ENCODE measurements at places on chromosomes 6 and 20.

DNA sequence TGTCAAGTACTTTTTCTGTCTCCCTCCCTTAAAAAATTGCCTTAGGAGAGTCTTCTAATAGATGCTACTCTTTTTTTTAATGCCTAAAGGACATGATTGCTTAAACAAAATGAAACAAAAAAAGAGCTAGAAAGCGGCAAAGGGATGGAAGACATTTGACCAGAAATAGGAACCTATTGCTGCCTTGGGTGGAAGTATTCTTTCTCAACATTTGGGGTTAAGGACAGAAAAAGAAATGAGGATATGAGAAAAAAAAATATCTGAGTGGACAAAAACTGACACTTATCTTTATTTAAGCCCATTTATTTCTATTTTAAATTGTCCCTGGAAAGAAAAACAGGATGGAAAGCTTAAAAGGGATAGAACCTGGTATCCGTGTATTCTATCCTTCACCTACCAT is 664.9 kb upstream of the CITED2 start:
- peak; percentile 69 for DNase-seq

DNA sequence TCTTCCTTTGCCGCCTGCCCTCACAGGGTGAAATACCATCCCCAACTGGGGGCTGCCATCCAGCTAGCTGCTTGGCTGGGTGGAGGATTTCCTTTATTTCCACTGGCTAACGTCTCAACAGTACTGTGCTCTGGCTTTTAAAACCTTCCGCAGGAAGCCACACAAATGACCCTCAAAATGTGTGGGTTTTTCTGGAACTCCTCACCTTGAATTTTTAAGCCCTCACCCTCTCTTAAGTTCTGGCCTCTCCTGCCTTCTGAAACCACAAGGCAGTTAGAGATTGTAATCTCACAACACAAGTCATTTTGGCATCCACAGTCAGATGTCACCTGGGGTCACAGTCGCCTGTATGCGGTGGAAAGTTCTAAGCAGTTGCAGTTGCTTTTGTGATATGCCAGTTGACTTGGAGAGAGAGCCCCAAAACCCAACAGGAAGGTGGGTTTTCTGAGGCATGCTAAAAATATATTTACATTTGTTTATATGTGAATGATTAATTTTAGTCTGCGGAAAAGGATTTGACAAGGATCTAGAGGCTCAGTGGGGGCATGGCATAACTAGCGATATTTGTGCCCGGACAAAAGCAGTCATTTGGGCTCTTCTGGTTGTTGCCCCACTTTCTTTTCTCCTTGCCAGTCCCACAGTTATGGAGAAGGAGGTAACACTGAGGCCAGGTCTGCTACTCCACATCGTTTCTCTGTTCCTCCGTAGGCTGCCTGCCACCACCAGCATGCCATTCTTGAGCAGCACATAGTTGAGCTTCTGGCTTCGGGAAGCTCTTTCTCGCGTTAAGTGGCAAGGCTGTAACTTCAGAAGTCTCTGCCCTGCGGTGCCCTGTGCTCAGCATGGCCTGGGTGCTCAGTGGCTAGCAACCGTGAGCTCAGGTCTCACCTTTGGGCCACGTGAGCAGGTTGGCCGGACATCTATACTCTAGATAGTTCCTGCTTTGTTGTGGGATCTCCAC is 335.3 kb downstream of the CD83 start:
- DNase-seq = no peak

DNA sequence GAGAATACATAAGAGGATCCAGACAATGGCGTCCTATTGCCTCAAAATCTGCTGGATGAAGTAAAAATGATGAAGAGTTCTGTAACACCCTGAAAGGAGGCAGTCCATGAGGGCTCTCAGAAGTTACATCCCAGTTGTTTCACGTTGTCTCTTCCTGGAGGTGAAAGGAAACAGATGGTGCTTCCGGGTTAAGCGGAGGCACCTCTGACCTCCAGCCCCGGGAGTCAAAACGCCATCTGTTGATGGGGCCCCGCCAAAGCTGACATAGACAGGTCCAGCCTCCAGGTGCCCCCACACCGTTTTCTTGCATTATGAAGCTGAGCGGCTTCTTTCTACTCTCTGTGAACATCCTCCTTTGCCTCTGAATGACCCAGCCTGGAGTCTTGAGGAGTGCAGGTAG is 9.5 kb downstream of the SEMG2 start:
- DNase-seq = no peak

GRCh38 chr6:125285936-125286335 is 15.8 kb downstream of the HDDC2 start:
- no peak for DNase-seq

Measured in inflammatory macrophage treated with lipopolysaccharide for 1 hour (primary cell).